CD8-positive, alpha-beta memory T cell (primary cell): ENCODE measurements at places on chromosomes 6 and 20. TPM values are rescaled to one million over a fixed set of nuclear protein-coding genes. Genes with fewer than 3 reads are reported as not detected.

TREML1 gene
- not detected for total RNA-seq

LRRC1 gene
- total RNA-seq: 2.5 TPM

DNA sequence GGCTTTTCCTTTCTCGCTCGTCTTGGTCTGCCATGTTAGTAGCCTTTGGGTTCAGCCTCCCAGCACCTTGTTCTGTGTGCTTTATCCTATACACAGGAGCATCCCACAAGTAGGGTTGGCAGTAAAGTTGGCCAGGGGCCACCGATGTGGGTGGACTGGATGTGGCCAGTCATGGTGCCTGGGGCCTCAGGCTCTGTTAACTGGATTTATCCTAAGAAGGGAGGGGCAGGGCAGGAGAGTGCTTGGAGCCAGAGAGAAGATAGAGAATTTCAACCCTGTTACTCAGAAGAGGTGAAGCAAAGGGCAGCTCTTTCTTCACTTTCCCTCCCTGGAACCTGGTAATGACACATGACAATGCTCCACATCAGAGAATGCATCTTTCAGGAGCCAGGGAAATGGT, 14.1 kb upstream of the SIRPB2 start:
- no peak overlapping the region for H3K27ac ChIP-seq
- no peaks in the 10 kb centered on the region for H3K27me3 ChIP-seq
- H3K4me3 ChIP-seq: no peak overlapping the region
- H3K4me1 ChIP-seq: peaks cover 3% of the 10 kb centered on the region

DPPA5 gene
- not detected for total RNA-seq

DNA sequence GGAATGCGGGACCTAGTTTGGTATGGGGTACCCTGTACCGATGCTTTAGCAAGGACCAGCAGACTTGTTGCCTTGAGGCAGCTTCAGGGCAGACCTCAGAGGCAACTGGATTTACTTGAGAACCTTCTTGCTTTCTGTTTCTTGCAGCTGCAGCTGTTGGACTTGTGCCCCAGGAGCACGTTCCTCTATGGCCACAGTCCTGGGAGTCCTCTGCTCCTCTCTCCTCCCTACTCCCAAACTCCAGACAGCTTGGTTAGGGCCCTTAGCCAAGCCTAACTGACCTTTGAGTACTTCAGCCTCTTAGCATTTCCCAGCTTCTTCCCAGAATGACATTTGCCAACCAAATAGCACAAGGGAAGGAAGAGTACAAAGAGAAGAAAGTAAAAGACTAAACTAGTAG, 34.7 kb downstream of the GHRH start:
- no peak overlapping the region for H3K4me3 ChIP-seq
- peaks cover 86% of the 10 kb centered on the region for H3K36me3 ChIP-seq
- H3K4me1 ChIP-seq: no peaks in the 10 kb centered on the region
- no peaks in the 10 kb centered on the region for H3K27me3 ChIP-seq

PGC gene
- not detected for total RNA-seq

- DNase-seq: no peak
- H3K36me3 ChIP-seq: no peaks in the 10 kb centered on the region
- no peak overlapping the region for H3K4me3 ChIP-seq
These were observed 181.4 kb upstream of the CST7 start for GRCh38 chr20:24767623-24768100.

DNA sequence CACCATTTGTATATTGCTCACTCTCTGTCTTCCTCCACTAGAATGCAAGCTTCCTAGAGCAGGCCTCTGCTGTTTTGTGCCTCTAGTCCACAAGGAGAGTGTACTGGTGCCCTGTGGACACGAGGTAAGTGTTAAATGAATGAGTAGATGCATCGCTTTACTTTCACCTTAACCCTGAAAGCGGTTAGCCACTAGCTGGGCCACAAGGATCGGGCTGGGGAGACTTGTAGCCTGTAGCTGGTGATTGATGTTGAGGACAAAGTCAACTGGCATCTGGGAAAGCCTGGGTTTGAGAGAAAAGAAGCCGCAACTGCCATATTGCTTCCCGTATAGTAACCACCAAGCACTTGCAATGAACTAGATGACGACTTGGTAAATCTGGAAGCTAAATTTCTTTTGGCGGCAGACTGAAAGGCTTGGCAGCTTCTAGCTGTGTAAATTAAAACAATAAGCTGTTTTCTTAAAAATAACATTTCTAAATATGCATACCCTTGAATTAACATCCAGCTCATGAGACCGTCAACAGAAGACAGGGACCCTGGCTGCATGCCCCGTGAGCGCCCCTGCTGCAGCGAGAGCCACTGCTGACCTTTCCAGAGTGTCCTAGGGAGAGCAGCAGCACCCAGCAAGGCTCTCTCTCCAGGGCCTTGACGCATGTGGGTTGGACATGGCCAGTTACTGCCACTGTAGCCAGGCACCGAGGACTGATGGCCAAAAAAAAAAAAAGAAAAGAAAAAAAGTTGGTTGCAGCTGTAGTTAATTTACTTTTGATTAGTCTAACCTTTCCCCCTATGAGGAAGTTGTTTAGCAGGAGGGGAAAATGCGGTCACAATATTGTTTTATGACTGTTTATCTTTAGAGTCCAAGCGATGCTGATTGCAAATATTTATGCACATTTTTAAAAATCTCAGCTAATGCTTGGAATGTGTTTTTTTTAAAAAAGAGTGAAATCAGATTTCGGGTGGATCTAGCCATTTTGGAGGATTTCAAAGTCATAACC, 315.1 kb downstream of the TFAP2C start:
- no peak overlapping the region for H3K4me3 ChIP-seq
- no peak for DNase-seq
- H3K27me3 ChIP-seq: no peaks in the 10 kb centered on the region
- H3K27ac ChIP-seq: no peak overlapping the region
- no peaks in the 10 kb centered on the region for H3K4me1 ChIP-seq

DNA sequence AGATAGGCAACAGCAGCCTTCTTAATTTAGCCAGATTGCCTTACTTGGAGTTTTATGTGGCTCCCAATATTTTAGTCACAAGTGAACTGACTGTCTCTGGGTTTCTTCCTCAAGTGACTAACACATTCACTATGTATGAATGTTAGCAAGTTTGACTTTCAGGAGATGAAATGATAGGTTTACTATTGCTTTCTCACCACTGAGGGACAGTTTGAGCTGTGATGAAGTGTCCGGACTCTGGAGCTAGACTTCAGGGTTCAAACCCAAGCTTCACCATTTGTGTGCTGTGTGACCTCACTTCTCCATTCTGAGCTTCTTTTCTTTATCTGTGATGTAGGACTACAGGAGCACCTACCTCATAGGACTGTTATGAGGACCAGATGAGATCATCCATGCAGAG, 8.2 kb downstream of the DHX35 start:
- no peaks in the 10 kb centered on the region for H3K27me3 ChIP-seq
- no peak for DNase-seq
- no peak overlapping the region for H3K4me3 ChIP-seq

GRCh38 chr6:7315948-7316365, 3.0 kb upstream of the SSR1 start:
- no peaks in the 10 kb centered on the region for H3K27me3 ChIP-seq
- no peak overlapping the region for H3K4me3 ChIP-seq
- peaks cover 21% of the 10 kb centered on the region for H3K4me1 ChIP-seq
- no peak for DNase-seq
- peaks cover 3% of the 10 kb centered on the region for H3K36me3 ChIP-seq
- H3K27ac ChIP-seq: no peak overlapping the region

DNA sequence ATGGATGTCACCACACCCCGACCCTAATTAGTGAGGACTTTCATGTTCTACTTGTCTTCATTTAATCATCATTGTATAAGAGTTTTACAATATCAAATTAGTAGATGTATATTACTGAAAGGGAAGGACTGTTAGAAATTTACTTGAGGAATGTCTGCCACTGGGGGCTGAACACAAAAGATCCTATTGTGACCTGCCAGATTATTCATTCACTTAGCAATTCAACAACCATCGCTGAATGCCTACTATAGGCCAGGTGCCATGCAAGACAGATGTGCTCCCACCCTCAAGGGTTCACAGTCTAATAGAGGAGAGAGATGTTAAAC, 8.0 kb upstream of the RBCK1 start:
- no peak overlapping the region for H3K27ac ChIP-seq
- H3K4me1 ChIP-seq: peaks cover 9% of the 10 kb centered on the region
- peaks cover 17% of the 10 kb centered on the region for H3K36me3 ChIP-seq
- no peak overlapping the region for H3K4me3 ChIP-seq
- H3K27me3 ChIP-seq: no peaks in the 10 kb centered on the region
- DNase-seq: no peak

- no peak overlapping the region for H3K4me3 ChIP-seq
- H3K27me3 ChIP-seq: no peaks in the 10 kb centered on the region
- H3K36me3 ChIP-seq: no peaks in the 10 kb centered on the region
- H3K27ac ChIP-seq: no peak overlapping the region
These were observed 63.8 kb upstream of the ATXN1 start for GRCh38 chr6:16824845-16825685.

DNA sequence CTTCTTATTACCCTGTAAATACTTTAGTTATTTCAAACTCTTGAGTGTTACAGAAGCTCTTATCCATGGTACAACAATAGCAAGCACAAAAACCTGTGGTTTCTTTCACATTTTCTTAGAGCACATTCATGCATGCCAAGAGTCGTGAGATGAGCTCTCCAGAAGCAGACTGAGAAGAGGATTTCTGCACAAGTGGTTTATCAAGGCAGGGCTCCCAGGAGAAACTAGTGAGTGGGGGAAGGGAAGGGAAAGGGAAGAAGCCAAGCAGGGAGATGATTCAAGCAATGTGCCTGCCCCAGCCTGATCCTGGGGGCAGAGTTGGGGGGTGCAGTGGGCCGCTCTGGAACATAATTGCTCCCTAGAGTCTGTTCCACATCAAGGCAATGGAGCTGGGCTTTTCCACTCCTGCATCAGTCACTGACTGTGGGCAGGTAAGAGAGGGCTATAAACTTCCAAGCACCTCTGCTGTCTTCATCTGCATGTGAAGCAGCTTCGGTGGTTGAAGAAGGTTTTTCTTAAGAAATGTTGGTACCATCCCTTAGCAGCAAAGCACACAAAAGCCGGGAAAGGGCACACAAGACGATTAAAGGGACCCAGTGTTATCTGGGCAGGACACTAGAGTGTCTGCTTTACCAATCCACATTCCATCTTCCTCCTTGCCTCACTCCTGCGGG, 152.1 kb downstream of the PLCB4 start:
- no peaks in the 10 kb centered on the region for H3K4me1 ChIP-seq
- no peak for DNase-seq
- H3K36me3 ChIP-seq: no peaks in the 10 kb centered on the region
- no peaks in the 10 kb centered on the region for H3K27me3 ChIP-seq

- H3K27ac ChIP-seq: no peak overlapping the region
- H3K4me3 ChIP-seq: no peak overlapping the region
- no peak for DNase-seq
- H3K27me3 ChIP-seq: no peaks in the 10 kb centered on the region
- no peaks in the 10 kb centered on the region for H3K4me1 ChIP-seq
These were observed 24.6 kb downstream of the GMEB2 start for GRCh38 chr20:63602321-63602720.

- H3K4me3 ChIP-seq: no peak overlapping the region
- H3K4me1 ChIP-seq: no peaks in the 10 kb centered on the region
- no peak for DNase-seq
- H3K27ac ChIP-seq: no peak overlapping the region
- no peaks in the 10 kb centered on the region for H3K36me3 ChIP-seq
These were observed 640 bp downstream of the LRRN4 start for GRCh38 chr20:6053064-6053775.
